ENCODE measurements at places on chromosomes 2 and 18. TPM values are rescaled to one million over a fixed set of nuclear protein-coding genes. Genes with fewer than 3 reads are reported as not detected.

MC4R gene
- total RNA-seq = not detected

DPYSL5 gene
- not detected for total RNA-seq

EMILIN2 gene
- total RNA-seq = 11.3 TPM

DNAJC5G gene
- 0.77 TPM for total RNA-seq

ADGRF3 gene
- total RNA-seq = 0.18 TPM

HOXD10 gene
- total RNA-seq = not detected

CHRNG gene
- total RNA-seq = not detected

MC2R gene
- total RNA-seq = not detected

SCYGR4 gene
- total RNA-seq = not detected

IL36G gene
- total RNA-seq = not detected

CMPK2 gene
- 0.69 TPM for total RNA-seq

CPLX4 gene
- not detected for total RNA-seq

DSC1 gene
- total RNA-seq = not detected

TUBB8B gene
- 1.1 TPM for total RNA-seq

WDR7 gene
- total RNA-seq = 19.2 TPM

RALB gene
- total RNA-seq = 115 TPM

EGR4 gene
- not detected for total RNA-seq

ACMSD gene
- not detected for total RNA-seq

SERPINB4 gene
- total RNA-seq = not detected

RNF152 gene
- total RNA-seq = 27.5 TPM

PCARE gene
- not detected for total RNA-seq

LYG2 gene
- not detected for total RNA-seq

RAD51AP2 gene
- total RNA-seq = not detected

GBX2 gene
- total RNA-seq = 3.6 TPM

EFHD1 gene
- not detected for total RNA-seq

PCBP1 gene
- total RNA-seq = 360 TPM

CRYGD gene
- total RNA-seq = not detected

INO80C gene
- 56.0 TPM for total RNA-seq

GCG gene
- not detected for total RNA-seq

MAP3K19 gene
- total RNA-seq = not detected

ARPC2 gene
- total RNA-seq = 455 TPM

NETO1 gene
- total RNA-seq = not detected

PRKAG3 gene
- total RNA-seq = not detected

All from endothelial cell of umbilical vein (primary cell).